ENCODE measurements at places on chromosomes 11 and 22.

DNA sequence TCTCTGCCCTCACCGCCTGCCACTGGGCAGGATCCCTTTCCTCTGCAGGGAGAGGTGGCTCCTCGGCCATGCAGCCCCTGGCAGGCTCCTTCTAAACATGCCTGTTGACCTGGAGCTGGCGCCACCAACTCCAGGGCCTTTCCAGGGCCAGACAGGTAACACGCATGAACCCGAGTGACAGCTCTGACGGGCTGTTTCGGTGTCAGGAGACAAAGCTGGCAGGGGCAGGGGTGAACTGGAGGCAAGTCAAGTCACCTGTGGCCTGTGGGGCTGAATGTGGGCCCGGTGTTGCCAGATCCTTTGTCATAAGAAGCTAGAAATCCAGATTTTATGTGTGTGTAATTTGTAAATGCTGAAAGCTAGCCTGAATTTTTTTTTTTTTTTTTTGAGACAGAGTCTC, 11.3 kb downstream of the C22orf23 start:
- H3K36me3 ChIP-seq, result peaks cover 14% of the 10 kb centered on the region
- no peak for DNase-seq
- H3K27me3 ChIP-seq, result no peaks in the 10 kb centered on the region
- H3K4me3 ChIP-seq, result no peak overlapping the region
- no peak overlapping the region for H3K27ac ChIP-seq

DNA sequence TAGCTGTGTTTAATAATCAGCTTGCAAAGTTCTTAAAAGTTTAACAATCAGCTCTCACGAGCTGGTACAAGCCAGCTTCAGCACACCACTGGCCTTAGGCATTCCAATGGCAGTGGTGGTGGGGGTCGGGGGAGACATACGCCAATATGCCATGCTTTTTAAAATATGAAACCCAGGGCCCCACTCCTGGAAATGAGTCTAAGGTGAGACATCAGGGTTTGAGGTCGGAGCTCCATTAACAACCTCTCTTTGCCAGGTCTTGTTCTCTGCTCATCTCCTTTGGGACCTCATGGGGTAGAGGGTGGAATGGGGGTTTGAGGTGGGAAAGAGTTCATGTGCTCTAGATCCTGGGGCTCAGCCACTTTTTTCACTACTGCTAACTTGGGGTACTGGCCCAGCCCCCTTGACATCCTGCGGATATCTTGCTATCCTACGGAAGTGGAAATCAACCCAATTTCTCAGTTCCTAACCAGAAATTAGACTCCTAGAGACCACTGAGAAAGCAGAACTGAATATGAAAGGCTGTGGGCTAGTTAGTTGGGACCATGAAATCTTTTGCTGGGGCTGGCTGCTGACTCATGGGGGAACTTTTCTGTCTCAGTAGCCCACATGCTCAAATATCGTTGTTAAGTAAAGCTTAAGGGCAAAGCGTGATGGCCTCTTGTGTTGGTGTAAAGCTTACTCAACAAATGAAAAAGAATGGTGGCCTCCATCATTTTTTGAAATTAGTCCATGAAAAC, 90.1 kb downstream of the PDHX start:
- H3K27ac ChIP-seq, result peak overlapping the region; percentile 51
- H3K4me3 ChIP-seq, result peak overlapping the region; percentile 25
- peak; percentile 69 for DNase-seq
- peaks cover 14% of the 10 kb centered on the region for H3K27me3 ChIP-seq
- H3K36me3 ChIP-seq, result no peaks in the 10 kb centered on the region

DNA sequence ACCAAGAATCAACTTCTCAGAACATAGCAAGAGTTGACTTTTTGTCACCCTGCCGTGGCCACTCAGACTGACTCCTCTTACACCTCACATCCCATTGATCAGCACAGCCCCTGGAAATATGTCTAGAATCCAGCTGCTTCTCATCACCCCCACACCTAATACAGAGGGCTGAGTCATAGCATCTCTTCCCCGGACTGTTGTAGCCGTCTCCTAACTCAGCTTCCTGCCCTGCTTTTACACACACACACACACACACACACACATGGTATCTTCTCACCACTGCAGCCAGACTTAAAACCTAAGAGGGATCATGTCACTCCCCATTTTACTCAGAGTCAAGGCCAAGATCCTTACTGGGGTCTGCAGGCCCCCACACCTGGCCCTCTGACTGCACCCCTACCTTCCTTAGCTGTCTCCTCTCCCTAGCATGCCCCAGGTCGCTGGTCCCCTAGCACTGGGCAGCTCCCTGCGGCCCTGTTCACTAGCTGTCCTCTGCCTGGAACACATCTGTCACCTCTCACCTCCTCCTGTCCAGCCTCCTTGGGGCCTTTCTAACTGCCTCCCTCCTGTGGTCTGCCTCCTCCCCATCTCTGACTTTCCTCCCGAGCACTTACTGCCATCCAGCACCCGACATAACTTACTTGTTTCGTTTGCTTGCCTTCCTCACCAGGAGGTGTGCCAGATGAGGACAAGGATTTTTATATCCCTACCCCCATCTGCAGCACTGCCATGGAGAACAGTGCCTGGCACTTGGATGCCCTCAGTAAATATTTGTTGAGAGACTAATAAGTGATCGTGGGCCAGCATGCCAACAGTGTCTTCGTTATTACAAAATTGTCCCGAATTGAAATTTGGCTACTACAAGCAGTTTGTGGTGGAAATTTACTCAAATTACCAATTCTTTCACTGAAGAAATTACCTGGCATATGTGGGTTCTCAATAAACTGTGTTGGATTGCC, 61.9 kb downstream of the BMAL1 start:
- peaks cover 6% of the 10 kb centered on the region for H3K36me3 ChIP-seq
- H3K4me1 ChIP-seq, result peaks cover 47% of the 10 kb centered on the region
- peak overlapping the region; percentile 64 for H3K27ac ChIP-seq
- peak overlapping the region; percentile 68 for H3K4me3 ChIP-seq
- H3K27me3 ChIP-seq, result no peaks in the 10 kb centered on the region
- DNase-seq, result no peak

- H3K4me3 ChIP-seq, result no peak overlapping the region
- no peaks in the 10 kb centered on the region for H3K4me1 ChIP-seq
- DNase-seq, result no peak
- H3K36me3 ChIP-seq, result no peaks in the 10 kb centered on the region
- H3K27me3 ChIP-seq, result no peaks in the 10 kb centered on the region
Observed at GRCh38 chr11:71364176-71364671, 84.0 kb downstream of the DHCR7 start.

GRCh38 chr11:69560141-69560790, 78.8 kb downstream of the LINC01488 start:
- H3K36me3 ChIP-seq, result no peaks in the 10 kb centered on the region
- H3K27ac ChIP-seq, result no peak overlapping the region
- peaks cover 16% of the 10 kb centered on the region for H3K27me3 ChIP-seq
- no peak for DNase-seq
- H3K4me1 ChIP-seq, result peaks cover 16% of the 10 kb centered on the region

DNA sequence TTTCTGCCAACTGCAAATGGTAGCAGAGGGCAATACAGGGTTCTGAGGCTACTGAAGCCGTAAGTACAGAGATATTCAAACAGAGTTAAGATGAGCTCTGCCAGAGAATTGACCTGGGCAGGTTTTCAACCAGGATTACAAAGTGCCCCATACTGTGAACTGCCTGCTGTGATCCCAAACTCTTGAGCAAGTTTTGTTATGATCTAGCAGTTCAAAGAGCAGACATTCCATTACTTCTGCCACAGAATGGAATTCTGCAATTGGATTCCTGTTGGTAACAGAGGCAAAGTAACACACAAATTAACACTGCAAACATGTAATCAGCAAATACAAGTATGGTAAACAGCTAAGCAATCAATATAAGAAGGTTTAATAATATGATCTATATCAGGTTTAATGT, 31.2 kb downstream of the ALG9 start:
- DNase-seq, result no peak
- H3K4me3 ChIP-seq, result no peak overlapping the region

- H3K27ac ChIP-seq, result peak overlapping the region; percentile 75
- H3K36me3 ChIP-seq, result peaks cover 1% of the 10 kb centered on the region
- H3K27me3 ChIP-seq, result no peaks in the 10 kb centered on the region
- no peak for DNase-seq
- H3K4me1 ChIP-seq, result peaks cover 21% of the 10 kb centered on the region
Observed at GRCh38 chr11:129434641-129435498, 59.2 kb downstream of the BARX2 start.

GRCh38 chr11:104661471-104661870, 236.8 kb downstream of the CASP12 start:
- H3K4me3 ChIP-seq, result no peak overlapping the region
- H3K36me3 ChIP-seq, result peaks cover 6% of the 10 kb centered on the region

All from activated CD4-positive, alpha-beta T cell treated with anti-CD3 and anti-CD28 coated beads, Interleukin-2, amount 10 ng/mL, durations not matched to agents 24 days and 14 days (primary cell).